Stimulated activated CD8-positive, alpha-beta memory T cell treated with anti-CD3 and anti-CD28 coated beads, Interleukin-12 subunit alpha, Interleukin-12 subunit beta, amount 100 ng/mL, for 1 hour (primary cell): ENCODE measurements at places on chromosomes 16 and 17.

GRCh38 chr16:56931271-56931891 lies 561 bp upstream of the HERPUD1 start:
- no peak for DNase-seq

DNA sequence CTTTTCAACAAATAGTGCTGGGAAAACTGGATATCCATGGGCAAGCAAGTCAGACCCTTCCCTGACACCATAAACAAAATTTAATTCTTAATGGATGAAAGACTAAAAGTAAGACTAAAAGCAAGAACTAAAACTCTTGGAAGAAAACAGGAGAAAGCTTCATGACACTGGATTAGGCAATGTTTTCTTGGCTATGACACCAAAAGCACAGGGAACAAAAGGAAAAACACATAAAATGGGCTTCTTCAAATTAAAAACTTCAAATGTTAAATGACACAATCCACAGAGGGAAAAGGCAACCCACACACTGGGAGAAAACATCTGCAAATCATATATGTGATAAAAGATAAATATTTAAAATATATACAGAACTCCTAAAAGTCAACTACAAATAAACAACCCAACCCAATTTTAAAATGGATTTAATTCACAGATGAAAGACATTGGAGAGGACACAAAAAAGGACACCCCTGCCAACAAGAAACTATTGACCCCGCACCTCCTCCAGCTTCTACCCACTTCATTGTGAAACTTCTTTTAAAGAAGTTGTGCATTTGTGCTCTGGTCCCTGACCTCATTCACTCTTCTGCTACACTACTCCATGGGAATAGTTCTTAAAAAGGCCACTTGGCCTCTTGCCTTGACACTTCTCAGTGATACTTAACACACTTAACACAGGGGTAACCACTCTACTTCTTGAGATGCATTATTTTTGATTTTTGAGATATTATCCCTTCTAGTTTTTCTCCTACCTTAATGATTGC lies 80.3 kb downstream of the TRIM37 start:
- no peak for DNase-seq

- no peak for DNase-seq
Measured at GRCh38 chr16:71537643-71538042, 11.4 kb downstream of the CHST4 start.

GRCh38 chr17:59619298-59620063 lies at the start of gene CLTC:
Gene CLTC, plus strand, starts transcription at chr17:59619895. Its CDS starts 237 bp downstream, at chr17:59620132.
- peak; percentile 85 for DNase-seq

DNA sequence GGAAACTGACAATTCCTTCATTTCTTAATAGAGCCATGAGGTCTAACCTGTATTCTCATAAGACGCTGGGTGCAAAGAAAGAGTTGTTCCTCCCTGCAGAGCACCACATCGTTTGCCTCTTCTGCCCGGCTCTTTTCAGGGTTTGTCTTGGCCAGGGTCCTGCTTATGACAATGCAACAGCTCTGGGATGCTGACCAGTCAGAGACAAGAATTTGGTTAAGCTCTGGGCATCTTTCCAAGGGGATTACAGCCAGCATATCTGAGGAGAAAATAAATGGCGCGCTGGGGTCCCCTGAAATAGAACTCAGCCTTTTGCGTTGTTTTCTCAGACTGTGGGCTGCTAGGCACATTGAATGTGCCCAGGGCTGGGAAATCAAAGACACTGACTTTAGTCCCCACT lies 128.6 kb downstream of the SHISA6 start:
- no peak for DNase-seq

DNA sequence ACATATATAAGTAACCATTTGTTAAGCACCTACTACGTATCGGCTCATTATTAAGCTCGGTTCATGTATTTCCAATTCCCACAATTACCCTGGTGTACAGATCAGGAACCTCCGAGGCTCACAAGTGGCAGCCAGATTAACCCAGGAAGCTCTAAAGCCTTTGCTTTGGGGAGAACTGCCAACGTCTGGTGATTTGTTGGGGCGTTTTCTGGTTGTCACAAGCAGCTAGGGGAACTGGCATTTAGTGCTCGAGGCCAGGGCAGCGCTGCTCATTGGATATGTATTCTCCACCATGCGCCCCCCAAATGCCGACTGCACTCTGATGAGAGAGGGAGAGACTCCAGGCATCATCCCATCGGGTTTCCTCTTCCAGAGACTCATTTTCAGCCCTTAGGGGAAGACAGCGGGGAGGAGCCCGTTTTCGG lies 541 bp downstream of the ZNF18 start:
- peak; percentile 11 for DNase-seq

DNA sequence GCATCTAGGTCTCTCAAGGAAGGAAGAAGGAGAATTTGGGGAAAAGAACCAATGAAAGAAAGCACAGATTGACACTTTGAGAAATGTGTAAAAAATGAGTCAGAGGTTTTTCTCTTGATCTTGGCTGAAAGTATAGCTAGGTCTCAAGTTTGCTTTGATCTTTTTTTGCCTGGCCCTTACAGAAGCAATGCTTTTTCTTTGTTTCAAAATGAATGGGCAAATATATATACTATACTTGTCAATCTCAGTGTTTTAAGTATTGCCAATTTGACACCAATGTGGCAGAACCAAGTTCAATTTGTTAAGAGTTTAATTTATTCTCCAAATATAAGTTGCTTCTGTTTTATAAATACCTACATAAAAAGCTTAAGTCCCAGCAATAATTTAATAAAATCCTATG lies 119.6 kb downstream of the PPM1E start:
- no peak for DNase-seq

DNA sequence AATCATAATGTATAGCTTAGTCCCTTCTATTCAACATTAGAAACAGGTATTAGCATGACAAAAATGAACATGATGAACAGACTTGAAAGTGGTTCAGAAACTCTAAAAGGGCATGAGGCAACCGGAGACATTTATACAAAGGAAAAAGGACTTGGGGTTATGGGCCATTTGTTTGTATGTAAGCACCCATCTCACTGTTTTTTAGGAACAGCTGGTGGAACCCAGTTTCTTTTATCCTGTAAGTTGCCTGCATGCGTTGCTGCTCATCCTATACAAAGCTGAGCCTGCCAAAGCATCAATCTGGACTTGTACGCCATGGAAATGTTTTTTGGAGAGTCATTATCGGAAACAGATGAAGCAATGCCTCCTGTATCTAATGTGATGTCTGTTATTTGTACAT lies 72.3 kb upstream of the NACA2 start:
- no peak for DNase-seq

DNA sequence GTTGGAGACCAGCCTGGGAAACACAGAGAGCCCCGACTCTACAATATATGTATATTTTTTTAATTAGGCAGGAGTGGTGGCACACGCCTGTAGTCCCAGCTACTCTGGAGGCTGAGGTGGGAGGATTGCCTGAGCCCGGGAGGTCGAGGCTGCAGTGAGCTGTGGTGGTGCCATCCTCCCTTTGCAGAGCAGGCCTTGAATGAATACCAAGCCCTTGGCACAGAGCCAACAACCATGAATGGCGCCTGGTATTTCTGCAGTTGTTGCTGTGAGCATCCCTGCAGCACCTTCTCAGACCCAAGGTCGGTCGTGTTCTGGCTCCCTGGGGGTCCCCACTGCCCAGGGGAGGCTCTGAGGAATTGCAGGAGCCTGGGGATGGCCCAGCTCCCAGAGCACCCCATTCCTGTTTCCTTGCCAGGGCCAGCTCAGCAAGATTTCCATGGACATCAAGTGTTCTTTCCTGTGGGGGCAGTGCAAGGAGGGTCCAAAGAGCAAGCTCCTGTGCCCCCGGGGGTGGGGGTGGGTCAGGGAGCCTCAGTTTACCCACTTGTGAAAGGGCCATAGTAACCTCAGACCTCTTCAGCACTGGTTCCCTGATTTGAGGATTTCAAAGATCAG lies 25.6 kb upstream of the RMI2 start:
- DNase-seq: no peak

- DNase-seq: no peak
Measured at GRCh38 chr16:1441391-1441829, 2.9 kb downstream of the CCDC154 start.

GRCh38 chr17:50774225-50774803 lies 7.0 kb upstream of the ANKRD40CL start:
- no peak for DNase-seq

DNA sequence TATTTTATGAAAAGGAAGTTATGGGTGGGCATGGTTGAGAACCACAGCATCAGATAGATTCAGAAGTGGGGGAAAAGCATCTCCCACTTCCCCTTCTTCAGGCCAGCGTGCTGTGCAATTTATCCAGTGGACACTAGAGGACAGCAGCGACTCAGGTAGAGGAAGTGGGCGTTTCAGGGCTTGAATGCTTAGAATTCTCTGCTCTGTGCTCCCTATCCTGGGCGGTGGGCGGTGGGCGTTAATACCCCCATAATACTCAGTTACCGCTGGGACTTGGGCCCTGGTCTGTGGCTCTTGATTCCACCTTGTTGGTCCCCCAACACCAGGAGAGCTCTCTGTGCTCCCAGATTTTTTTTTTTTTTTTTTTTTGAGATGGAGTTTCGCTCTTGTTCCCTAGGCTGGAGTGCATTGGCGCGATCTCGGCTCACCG lies 3.7 kb upstream of the LYZL6 start:
- peak; percentile 24 for DNase-seq

GRCh38 chr17:28599311-28600184 lies 723 bp upstream of the SPAG5 start:
- DNase-seq: peak; percentile 39

DNA sequence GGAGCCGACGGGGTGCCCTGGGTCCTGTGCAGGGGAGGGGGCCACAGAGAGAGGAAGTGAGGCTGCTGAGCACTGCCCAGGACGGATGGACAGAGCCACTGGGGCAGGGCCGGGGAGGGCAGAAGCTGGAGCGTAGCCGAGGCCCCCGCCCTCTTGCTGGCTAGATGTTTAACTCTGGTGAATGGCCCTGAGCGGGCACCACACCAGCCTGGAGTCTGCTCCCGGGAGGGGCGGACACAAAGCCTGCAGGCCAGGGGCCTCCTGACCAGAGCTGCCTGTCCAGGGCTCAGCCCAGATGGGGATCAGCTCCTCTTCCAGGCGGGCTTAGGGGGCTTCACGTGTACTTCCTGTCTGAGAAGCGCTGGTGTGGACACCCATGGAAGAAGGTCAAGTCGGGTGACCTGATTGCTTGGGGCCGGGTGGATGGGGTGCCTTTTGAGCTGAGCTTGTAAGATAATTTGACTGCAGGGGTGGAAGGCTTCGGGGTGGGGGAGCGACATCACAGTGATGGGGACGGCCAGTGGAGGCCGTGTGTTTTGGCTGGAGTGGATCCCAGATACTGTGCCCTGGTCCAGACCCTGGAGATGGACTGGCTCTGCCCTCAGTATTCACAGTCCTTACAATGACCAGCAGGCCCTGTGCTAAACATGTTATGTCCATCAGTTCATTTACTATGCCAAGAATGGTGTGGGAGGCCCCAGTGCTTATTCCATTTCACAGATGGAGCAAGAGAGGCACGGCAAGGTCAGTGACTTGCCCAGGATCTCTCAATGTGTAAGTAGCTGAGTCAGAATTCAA lies 33.7 kb upstream of the CIBAR2 start:
- no peak for DNase-seq

DNA sequence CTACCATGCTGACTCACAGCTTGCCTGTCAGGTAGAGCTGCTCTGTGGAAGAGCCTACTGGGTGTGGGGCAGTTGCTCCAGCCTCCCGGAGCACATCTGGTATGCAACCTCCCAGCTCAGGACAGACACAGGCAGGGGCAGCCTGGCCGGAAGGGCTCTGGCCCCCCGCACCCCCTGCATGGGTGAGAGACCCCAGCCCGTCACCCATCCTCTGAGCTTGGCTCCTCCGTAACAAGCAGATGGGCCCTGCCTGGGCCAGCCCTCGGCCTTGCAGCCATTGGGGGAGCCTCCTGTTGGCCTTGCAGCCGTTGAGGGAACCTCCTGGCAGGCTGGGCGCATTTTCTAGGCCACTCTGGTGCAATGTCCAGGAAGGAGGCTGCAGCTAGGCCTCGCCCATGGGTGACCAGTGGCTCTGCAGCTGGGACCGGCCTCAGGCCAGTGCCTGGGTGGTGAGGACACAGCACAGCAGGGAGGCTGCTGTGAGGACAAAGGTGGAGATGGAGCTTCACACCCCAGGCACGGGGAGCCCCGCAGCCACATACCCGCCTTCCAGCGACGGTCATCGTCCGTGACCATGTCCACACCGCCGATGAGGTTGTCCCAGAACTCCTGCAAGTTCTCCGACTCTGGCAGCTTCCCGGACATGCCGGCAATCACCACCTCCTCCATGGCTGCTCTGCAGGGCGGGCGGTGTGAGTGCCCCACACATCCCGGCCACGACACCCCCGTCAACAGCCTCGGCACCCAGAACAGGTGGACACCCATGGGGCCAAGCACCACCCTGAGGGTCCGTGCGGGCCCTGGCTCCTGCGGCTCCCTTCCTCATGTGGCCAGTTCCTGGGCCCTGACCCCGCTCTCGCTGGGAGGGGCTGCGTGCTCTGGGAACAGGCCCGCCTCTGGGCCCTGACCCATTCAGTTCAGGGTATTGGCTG lies 2.0 kb downstream of the FASN start:
- no peak for DNase-seq

- DNase-seq: no peak
Measured at GRCh38 chr17:70158180-70158579, 11.2 kb upstream of the KCNJ2 start.

- peak; percentile 57 for DNase-seq
Measured at GRCh38 chr17:81291662-81292061, 3.4 kb downstream of the SLC38A10 start.

DNA sequence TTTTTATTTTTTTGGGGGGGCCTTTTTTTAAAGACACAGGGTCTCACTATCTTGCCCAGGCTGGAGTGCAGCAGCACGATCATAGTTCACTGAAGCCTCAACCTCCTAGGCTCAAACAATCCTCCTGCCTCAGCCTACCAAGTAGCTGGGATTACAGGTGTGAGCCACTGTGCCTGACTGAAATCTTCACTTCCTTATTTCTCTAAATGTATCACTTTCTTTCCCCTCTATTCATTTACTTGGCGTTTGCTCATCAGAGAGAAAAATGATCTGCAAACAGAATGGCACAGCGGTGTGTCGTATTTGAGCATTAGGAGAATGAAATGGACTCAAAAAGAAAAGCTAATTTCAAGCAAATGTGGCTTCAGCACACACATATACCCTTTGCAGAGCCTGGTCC lies 44.3 kb upstream of the CDH5 start:
- no peak for DNase-seq

DNA sequence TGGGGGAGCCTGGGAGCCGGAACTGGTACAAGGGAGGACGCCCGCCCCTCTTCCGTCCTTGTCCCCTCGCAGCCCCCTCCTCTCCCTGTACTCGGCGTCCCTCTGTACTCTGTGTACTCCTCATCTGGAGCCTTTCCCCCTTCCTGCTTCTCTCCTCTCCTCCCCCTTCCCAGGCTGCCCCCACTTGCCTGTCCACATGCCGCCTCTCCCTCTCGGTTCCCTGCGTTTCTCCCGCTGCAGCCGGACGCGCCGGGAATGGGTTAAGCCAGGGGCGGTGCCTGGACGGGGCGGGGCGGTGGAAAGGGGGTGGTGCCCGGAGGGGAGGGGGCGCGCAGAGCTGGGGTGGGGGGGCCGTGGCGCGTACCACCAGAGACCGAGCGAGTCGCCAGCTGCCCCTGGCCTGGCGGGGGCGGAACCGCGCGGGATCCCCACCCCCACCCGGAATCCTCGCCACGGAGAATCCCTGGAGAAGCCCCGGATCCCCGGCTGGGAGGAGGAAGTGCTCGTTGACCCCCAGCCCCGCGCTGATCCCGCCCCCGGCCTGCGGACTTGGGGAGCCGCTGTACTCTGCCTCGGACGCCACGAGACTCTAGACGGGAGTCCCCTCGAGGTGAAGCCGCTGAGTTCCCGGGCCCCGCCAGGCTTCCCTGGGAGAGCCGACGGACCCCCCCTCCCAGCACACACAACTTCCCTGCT lies 22.6 kb downstream of the GJD3 start:
- DNase-seq: no peak
